Head of caudate nucleus (tissue), 42 donors: ENCODE measurements at places on chromosomes 5 and 9.

- no peak for DNase-seq
Measured at GRCh38 chr9:113853333-113853732, 22.8 kb upstream of the ZNF618 start.

DNA sequence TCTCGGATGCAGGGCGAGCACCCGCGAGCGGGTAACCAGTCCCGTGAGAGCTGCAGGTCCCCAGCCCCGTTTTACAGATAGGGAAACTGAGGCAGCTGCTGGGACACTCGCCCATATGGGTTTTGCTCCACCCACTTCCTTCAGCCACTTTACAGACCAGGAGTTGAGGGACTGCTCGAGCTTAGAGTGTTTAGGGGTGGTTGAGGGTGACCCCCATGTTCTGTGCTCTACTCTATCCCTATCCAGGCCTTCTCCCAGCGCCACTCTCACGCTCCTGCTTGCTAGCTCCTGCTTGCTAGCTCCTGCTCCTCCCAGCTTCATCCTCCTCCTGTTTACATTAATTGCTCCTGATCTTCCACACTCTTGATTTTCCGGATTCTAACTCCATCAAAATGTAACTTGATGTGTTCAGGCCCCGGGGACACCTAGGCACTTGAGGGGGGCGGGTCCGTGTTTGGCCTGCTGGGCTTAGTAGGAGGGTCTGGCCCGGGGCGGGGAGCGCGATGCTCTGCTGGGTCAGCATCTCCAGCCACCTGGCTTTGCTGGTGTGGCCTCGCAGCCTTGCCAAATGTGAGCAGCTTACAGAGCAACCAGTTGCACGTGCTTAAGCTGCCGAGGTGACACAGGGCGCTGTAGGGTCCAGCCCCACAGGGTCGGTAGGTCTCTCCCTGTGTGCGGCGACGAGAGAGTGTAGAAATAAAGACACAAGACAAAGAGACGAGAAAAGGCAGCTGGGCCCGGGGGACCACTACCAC lies 1.5 kb upstream of the PTGES2 start:
- DNase-seq: no peak

DNA sequence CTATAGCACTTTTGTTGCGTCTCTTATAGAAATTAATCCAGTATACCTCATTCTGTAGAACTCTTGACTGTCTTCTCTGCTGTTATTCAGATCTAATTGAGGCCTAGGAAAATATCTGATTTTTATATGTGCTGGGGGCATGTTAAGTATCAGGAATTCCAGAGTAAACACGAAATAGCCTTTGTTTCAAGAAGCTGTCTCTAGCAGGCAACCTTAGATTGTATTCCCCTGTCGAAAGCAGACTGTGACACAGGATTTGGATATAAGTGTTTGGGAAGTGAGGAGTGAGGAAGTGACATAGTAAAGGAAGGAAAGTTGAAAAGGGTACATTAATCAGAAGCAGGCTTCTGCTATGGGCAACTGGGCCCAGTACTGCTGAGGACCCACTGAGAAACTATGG lies 72.1 kb upstream of the RASA1 start:
- DNase-seq: no peak

GRCh38 chr5:172660974-172661373 lies 19.9 kb downstream of the NEURL1B start:
- DNase-seq: no peak

- no peak for DNase-seq
Measured at GRCh38 chr9:77916820-77917219, 114.8 kb downstream of the GNAQ start.

DNA sequence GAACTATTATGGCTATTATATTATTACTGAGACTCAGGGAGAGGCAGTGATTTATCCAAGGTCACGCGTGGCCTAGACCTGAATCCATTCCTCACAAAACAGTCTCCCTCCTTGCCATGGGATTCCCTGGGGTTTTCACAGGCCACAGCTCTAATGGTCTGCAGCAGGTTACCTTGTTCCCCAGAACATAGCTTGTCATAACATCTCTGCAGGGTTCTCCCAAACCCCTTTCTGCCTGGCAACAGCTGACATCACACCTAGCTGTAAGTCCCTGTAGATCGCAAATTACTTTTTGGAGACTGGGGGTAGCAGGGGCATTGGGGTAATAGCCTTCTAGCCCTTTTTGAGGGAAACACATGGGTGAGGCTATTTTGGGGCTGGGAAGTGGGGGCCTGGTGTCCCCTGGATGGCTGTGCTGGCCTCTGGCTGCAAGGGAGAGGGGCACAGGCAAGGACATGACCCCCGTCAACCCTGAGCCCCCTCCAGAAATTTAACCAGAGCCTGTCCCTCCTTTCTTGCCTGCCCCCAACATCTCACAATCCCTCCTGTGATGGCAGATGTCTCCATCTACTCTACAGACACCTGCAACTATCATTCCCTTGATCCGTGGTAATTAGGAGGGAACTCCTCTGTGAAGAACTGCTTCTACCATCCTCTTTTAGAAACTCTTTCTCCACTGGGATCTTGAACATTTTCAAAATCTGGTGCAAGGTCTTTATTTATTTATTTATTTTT lies 1.3 kb downstream of the CD74 start:
- peak; percentile 45 for DNase-seq

DNA sequence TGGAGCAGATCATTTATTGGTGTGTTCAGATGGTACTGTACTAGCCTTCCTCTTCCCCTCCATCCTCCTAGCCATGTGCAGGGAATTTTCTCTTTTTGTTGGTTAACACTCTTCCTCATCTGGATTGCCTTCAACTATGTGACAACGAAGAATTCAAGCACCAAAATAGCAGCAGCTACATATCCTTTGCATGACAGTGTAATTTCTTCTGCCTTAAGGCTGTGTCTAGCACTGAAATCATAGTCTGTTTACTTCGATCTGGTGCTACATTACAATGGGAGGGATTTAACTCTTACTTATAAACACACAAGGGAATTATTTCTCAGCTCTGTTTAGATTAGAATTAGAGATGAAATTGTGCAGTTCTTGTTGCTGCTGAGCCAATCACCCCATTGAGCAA lies 260.4 kb downstream of the ARL15 start:
- DNase-seq: no peak

DNA sequence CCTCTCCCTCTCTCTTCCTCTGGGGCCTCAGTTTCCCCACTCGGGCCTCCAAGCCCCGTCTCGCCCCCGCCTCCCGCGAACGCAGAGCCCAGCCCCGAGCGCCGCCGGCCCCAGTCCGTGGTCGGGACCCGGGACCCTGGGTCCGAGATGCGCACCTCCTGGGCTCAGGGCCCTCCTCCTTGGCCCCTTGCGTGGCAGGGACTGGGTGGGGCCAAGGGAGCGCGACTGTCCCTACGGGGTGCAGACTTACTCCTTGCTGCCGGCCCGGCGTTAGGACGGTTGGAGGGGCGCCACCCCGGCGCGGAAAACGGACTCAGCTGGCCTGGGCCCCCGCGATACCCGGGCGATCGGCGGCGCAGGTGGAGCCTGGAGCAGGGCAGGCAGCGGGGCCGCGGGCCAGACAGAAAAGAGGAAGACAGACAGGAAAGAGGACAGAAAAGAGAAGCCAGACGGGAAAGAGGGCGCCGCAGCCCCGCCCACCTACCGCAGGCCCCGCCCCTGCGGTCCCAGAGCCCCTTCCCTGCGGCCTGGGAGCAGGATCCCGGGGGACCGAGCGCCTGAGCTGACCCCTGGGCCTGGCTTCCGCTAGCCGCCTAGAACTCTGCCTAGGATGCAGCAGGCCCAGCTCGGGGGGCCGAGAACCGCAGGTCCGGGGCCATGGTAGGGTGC lies at the start of gene GBGT1:
Gene GBGT1, minus strand, starts transcription at position 411 of the 669 bp plus-strand sequence. CDS start 1,502 bp downstream, outside the sequence.
- no peak for DNase-seq

DNA sequence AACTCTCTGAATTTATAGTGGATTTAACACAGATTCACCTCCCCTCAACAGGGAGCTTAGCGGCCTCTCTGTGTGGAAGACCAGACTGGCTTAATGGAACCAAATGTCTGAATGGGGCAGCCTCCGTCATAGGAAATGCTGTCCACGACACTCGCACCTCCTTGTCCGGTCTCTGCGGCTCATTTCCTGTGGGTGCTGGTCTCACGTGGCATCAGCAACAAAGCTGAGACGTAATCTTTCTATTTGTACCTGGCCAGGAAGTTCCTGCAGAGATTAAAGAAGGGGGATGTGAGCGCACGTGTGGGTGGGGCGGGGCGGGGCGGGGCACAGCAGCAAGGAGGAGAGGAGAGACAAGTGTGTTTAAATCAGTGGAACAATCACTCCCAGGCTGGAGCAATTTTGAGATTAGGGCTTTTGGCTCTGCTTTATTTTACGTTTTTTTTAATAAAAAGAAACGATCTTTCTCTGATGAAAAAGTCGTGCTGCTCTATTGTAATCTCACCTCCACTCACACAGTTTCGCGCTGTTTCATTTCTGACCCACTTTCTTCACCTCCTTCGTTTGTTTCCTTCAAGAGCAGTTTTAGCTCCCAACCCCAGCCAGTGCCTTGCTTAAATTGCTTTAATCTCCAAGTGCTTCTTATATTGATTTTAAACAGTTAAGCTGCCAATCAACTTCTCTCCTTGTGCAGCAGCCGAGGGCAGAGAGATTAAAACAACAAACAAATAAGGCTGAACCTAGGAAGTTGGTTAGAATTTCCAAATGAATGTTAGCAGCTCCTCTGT lies 132.2 kb upstream of the ASTN2 start:
- no peak for DNase-seq

GRCh38 chr5:62778316-62779009 lies 199.8 kb downstream of the LRRC70 start:
- no peak for DNase-seq

GRCh38 chr5:90861843-90862586 lies 303.4 kb downstream of the ADGRV1 start:
- DNase-seq: no peak

DNA sequence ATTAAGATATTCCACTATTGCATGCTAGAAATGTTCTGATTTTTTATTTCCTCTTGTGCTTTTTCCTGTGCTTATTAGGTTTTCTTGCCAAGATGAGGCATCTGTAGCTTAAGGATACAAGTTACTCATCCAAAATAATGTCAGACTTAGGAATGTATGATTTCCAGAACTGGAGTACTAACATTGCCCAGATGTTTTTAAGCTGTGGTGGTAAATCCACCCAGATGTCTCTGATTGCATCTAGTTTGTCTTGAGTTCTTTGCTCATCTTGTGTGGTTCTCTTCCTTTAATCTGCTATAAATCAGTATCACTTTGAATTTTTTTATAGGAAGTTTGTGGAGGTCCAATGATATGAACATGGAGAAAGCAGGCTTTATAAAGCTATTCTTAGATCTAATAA lies 337.5 kb upstream of the ZNF608 start:
- DNase-seq: no peak

- DNase-seq: no peak
Measured at GRCh38 chr9:125649315-125649714, 57.7 kb downstream of the MAPKAP1 start.

- no peak for DNase-seq
Measured at GRCh38 chr9:91419222-91420191, 4.1 kb downstream of the NFIL3 start.

GRCh38 chr9:22919423-22919822 lies 472.8 kb downstream of the DMRTA1 start:
- DNase-seq: no peak
